Caco-2 (cell line): ENCODE measurements at places on chromosomes 5 and 9. TPM values are rescaled to one million over a fixed set of nuclear protein-coding genes. Genes with fewer than 3 reads are reported as not detected.

GRCh38 chr5:90645024-90645610 lies 86.5 kb downstream of the ADGRV1 start:
- no peak overlapping the region for H3K27ac ChIP-seq
- no peak overlapping the region for H3K4me3 ChIP-seq
- no peaks in the 10 kb centered on the region for H3K4me1 ChIP-seq
- H3K36me3 ChIP-seq: no peaks in the 10 kb centered on the region
- peak; percentile 20 for DNase-seq

GRCh38 chr9:94212531-94212930 lies 46.6 kb upstream of the ZNF169 start:
- no peaks in the 10 kb centered on the region for H3K4me1 ChIP-seq
- no peak overlapping the region for H3K4me3 ChIP-seq
- H3K36me3 ChIP-seq: no peaks in the 10 kb centered on the region

GRCh38 chr5:175477440-175477839 lies 920 bp upstream of the SFXN1 start:
- H3K4me1 ChIP-seq: peaks cover 4% of the 10 kb centered on the region; the same call in 1 of the 2 replicates
- H3K36me3 ChIP-seq: no peaks in the 10 kb centered on the region
- DNase-seq: no peak
- no peak overlapping the region for H3K4me3 ChIP-seq
- no peak overlapping the region for H3K27ac ChIP-seq

GRCh38 chr5:137344723-137345322 lies 154.3 kb downstream of the SPOCK1 start:
- DNase-seq: no peak
- no peak overlapping the region for H3K4me3 ChIP-seq
- H3K27ac ChIP-seq: no peak overlapping the region
- H3K4me1 ChIP-seq: no peaks in the 10 kb centered on the region
- peaks cover 1% of the 10 kb centered on the region for H3K27me3 ChIP-seq
- no peaks in the 10 kb centered on the region for H3K36me3 ChIP-seq

- no peaks in the 10 kb centered on the region for H3K4me1 ChIP-seq
- DNase-seq: no peak
- no peaks in the 10 kb centered on the region for H3K36me3 ChIP-seq
- H3K4me3 ChIP-seq: no peak overlapping the region
Observed at GRCh38 chr5:71767661-71768060, 48.6 kb downstream of the CARTPT start.

DNA sequence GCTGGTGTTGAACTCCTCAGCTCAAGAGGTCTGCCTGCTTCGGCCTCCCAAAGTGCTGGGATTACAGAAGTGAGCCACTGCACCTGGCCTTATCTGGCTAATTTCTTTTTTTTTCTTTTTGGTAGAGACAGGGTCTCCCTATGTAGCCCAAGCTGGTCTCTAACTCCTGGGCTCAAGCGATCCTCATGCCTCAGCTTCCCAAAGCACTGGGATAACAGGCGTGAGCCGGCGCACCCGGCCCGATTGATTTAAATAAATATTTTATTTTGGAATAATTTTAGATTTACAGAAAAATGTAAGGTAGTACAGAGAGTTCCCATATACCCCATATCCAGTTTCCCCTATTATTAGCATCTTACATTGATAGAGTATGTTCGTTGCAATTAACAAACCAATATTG lies 155.0 kb upstream of the MVB12B start:
- no peaks in the 10 kb centered on the region for H3K27me3 ChIP-seq
- H3K27ac ChIP-seq: no peak overlapping the region
- no peaks in the 10 kb centered on the region for H3K36me3 ChIP-seq
- no peaks in the 10 kb centered on the region for H3K4me1 ChIP-seq
- no peak for DNase-seq

DNA sequence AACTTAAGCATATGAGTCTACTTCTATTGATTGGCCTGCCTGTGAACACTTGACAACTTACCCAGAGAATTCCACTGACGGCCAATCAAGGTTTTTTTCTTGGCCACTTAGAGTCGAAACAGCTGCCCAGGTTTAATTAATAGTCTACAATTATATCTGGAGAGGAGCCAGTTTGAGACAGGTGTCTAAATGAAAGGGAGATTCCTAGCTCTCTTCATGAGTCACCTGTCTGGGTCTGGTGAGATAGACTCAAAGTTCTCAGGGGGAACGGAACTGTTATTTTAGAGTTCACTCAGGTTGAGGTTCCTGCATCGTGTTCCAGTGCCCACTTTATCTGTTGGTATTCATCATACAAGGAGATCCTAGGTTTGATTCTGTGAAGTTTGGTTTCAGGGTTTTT lies 111.0 kb downstream of the CD180 start:
- no peaks in the 10 kb centered on the region for H3K4me1 ChIP-seq
- 0 out of 2 replicates have a peak, but pooled peaks cover 1% of the 10 kb centered on the region for H3K36me3 ChIP-seq
- H3K27ac ChIP-seq: no peak overlapping the region
- no peaks in the 10 kb centered on the region for H3K27me3 ChIP-seq
- no peak overlapping the region for H3K4me3 ChIP-seq

- H3K27ac ChIP-seq: no peak overlapping the region
- DNase-seq: no peak
- no peaks in the 10 kb centered on the region for H3K36me3 ChIP-seq
- no peak overlapping the region for H3K4me3 ChIP-seq
- no peaks in the 10 kb centered on the region for H3K27me3 ChIP-seq
- no peaks in the 10 kb centered on the region for H3K4me1 ChIP-seq
Observed at GRCh38 chr5:171094356-171094755, 214.7 kb upstream of the TLX3 start.

GRCh38 chr5:102747386-102748166 lies 7.5 kb upstream of the PAM start:
- H3K27me3 ChIP-seq: no peaks in the 10 kb centered on the region
- DNase-seq: no peak
- no peak overlapping the region for H3K27ac ChIP-seq
- H3K4me1 ChIP-seq: no peaks in the 10 kb centered on the region
- H3K36me3 ChIP-seq: no peaks in the 10 kb centered on the region

- no peak overlapping the region for H3K27ac ChIP-seq
- H3K4me1 ChIP-seq: no peaks in the 10 kb centered on the region
- no peaks in the 10 kb centered on the region for H3K36me3 ChIP-seq
- H3K27me3 ChIP-seq: no peaks in the 10 kb centered on the region
- no peak overlapping the region for H3K4me3 ChIP-seq
Observed at GRCh38 chr9:2086971-2087370, 71.8 kb downstream of the SMARCA2 start.

DNA sequence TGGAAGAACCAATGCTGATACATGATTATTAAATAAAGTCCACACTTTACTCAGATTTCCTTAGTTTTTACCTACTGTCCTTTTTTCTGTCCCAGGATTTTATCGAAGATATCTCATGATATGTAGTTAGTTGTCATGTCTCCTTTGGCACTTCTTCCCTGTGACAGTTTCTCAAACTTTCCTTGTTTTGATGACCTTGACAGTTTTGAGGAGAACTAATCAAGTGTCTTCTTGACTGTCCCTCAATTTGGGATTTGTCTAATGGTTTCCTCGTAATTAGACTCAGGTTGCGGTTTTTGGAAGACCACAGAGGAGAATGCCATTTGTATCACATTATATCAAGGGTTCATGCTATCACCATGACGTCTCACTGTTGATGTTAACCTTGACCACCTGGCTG lies 483.1 kb upstream of the ZNF608 start:
- H3K4me3 ChIP-seq: no peak overlapping the region
- no peak for DNase-seq
- H3K27me3 ChIP-seq: no peaks in the 10 kb centered on the region
- H3K27ac ChIP-seq: no peak overlapping the region

The TERT gene
- total RNA-seq: 5.1 and 6.1 TPM in 2 replicates

The FGFR4 gene
- total RNA-seq: 186 and 190 TPM in 2 replicates

The TAF11L5 gene
- not detected in 2 replicates for total RNA-seq
